Dermis microvascular lymphatic vessel endothelial cell (primary cell): ENCODE measurements at places on chromosomes 7 and 10.

GRCh38 chr7:85328456-85328998, 141.7 kb upstream of the SEMA3D start:
- DNase-seq: no peak

DNA sequence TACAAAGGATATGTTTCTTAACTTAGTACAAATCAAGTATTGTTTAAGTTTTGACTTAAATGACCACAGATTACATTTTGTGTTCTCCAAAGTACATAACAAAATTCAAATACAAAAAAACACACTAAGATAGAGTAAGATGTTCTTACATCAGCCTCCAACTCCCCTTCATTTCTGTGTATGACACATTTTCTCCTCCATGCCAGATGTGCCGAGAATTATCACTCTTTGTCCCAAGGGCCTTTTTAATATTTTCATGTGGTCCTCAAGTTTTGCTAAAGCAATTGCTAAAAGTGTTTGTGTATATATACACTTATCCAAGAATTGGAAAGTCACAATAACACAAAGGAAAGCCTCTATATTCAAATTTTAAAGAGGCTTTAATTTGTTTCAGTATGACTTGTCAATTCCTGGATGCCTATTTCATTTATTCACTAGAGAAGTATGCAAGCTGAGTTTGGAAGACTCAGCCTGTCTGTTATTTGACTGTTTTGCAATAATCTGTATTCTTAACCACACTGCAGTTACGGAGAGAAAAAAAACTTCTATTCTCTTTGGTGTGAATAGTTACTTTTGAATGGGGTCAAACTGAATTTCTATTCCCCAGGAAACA, 586.4 kb upstream of the SEMA3D start:
- no peak for DNase-seq

DNA sequence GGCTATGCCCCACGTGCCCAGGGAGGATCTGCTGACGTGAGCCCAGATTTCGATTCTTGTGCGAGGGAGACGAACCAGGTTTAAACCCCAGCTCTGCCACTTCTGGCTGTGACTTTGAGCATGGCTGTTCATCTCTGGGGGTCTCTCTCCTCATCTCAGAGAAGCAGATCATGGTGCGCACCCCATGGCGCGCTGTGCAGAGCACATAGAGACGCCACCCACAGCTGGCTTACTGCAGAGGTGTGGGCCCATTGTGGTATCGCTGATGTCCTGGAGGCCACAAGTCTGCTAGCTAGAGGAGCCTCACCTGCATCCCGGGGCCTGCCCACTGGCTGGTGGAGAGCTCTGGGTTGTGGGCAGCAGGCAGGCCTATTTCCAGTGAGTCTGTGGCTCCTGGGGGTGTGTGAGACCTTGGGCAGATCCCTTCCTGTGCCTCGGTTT, 140.5 kb downstream of the LHPP start:
- DNase-seq: no peak

GRCh38 chr7:768881-769504, 41.9 kb upstream of the PRKAR1B start:
- no peak for DNase-seq

- DNase-seq: no peak
Observed at GRCh38 chr10:59698326-59698725, 11.3 kb downstream of the SLC16A9 start.

- DNase-seq: no peak
Observed at GRCh38 chr10:670990-671389, 18.5 kb downstream of the DIP2C start.

DNA sequence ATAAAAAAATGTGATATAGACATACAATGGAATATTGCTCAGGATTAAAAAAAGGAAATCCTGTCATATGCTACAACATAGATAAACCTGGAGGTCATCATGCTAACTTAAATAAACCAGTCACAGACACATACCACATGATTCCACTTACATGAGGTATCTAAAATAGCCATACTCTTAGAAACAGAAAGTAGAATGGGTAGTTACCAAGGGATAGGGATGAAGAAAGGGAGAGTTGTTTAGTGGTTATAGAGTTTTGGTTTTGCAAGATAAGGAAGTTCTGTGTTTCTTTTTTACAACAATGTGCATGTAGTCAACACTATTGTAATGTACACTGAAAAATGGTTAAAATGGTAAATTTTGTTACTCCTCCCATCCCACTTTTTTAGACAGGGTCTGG, 30.5 kb downstream of the BICC1 start:
- DNase-seq: no peak

GRCh38 chr10:58473976-58474375, 38.7 kb upstream of the BICC1 start:
- DNase-seq: no peak

DNA sequence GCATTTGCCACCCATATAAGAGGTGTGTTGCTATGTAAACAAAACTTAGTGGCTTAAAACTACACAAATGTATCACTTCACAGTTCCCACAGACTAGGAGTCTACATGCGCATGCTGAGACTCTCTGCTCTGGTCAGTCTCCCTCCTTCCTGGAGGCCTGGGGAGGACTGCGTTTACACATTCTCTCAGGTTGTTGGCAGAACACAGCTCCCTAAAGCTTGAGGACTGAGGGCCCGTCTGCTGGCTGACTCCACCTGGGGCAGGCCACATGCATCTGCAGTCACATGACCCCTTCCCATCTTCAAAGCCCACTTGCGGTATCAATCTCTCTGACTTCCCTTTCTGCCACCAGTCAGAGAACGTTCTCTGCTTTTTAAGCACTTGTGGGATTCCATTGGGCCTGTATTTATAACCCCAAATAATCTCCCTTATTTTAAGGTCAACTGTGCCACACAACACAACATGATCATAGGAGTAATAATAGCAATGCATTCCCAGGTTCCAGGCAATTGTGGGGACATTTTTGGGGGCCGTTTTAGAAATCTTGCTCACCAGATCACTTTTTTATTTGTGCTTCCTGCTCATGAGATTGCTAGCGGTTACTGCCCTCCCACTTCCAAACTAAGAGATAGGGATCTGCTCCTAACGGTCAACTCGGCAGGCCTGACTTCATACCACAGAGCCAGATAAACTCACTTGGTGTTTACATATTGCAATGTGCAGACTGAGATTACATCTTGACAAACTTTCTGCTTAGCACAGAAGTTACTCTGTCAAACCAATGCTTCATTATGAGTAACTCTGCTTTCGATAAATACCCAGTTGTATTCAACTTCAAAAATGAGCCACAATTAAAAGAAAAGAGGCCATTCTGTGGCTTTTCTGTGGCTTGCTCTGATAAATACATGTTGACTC, 96.3 kb downstream of the ALOX5 start:
- no peak for DNase-seq

GRCh38 chr7:157397731-157398691, 61.2 kb downstream of the DNAJB6 start:
- DNase-seq: peak; percentile 28

DNA sequence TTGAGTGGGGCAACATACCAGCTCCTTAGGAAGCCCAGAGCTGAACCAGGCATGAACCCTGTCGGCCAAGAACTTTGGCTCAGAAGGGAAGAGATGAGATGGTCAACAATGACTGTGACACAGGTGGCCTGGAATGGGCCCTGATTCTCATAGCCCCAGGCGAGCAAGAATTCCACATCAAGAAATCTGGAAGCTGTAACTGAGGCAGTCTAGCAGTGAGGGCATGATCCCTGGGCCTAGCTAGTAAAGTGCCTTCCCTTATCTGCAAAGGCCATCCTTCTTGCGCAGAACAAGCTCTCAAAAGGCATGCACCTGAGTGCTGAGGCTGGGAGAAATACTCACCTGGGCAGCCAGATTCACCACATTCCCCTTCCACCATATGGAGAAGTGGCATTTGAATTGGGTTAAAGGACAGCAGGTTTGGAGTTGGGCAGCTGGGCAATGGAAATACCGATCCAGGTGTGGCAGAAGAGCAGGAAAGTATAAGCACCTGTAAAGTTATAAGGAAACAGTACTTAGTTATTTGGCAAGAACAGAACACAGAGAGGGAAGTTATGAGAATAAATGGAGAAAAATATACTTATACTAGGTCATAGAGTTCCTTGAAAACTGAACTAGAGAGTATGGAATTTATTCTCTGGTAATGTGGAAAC, 78.6 kb upstream of the CAPZA2 start:
- DNase-seq: no peak

DNA sequence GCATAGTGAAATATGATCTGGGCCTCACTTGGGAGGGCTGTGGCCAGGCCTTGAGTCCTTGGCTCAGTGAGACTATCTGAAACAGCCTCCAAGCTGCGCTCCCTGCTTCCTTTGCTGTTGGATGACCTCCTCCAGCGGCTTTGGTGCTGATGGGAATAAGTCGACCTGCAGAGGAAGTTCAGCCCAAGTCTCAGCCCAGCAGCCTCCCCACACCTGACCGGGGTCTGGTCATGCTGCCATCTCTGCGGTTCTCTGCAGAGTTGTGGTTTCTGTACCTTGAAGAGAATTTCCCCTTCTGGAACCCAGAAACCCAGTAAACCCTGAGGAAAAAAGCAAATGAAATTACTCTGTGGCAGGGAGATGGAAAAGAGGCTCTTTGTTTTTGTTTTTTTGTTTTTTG, 4.6 kb upstream of the RBAK start:
- no peak for DNase-seq

DNA sequence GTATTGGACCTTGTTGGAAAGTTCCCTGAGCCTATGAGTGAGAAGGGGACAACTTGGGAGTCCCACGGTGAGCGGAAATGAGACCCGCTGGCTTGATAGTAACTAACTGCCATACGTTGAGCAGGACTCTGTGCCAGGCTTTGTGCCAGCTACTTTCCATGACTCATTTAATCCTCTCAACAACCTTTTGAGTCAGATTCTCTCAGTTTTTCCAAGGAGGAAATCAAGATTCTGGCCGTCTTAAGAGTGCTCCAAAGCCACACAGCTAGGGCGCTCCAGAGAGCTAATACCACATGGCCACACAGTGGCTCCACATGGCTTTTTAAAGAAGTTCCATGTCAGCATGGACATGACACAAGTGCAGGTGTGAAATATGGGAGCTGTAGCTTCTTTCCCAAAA, 55.7 kb downstream of the NOD1 start:
- DNase-seq: no peak

DNA sequence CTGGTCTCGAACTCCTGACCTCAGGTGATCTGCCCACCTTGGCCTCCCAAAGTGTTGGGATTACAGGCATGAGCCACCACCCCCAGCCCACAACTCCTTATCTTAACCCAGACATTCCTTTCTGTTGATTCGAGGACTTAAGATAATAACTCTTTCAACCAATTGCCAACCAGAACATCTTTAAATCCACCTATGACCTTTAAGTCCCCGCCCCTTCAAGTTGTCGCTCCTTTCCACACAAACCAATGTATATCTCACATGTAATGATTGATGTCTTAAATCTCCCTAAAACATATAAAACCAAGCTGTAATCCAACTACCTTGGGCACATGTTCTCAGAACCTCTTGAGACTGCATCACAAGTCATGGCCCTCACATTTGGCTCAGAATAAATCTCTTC, 7.8 kb upstream of the ANKRD2 start:
- no peak for DNase-seq

DNA sequence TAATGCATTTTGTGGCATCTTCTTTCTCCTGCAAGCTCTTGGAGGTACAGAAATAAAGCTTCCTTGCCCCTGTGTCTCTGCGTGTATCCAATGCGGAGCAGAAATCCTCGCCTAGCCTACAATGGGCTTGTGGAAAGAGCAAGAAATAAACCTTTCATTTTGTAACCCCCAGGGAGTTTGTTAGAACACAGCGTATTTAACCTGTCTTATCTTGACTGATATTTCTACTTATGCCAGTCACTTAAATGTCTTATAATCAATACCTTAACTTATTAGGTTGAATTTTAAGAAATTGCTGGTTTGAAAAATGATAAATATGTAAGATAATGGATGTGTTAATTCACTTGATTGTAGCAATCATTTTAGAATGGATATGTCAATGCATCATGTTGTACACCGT, 629.8 kb upstream of the IGFBP3 start:
- no peak for DNase-seq

DNA sequence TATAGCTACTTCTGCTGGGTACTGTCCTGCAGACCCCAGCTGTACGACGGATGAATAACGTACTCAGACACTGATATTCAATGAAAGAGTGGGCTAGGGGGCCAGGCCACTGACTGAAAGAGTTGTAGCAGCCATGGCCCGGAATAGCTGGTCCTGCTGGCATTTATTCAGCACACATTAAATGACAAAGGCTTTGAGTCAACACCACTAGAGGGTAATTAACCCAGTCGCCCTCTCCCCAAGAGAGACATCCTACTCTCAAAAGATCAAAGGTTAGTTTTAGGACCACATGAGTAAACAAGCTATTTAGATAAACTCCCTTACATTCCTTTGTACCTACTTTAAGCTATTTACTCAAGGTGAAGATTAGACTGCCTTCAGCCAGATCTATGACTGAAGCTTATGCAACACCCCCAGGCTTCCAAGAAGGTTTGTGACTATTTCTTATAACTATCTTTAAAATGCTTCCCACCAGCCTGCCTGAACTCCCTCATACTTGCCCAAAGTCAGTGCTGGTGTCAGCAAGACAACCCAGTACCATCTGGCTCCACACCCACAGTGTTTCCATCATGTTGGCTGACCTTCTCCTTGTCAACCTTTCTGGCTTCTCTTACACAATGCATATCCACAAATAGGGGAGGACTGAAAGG, 629.1 kb downstream of the SORCS1 start:
- no peak for DNase-seq

- DNase-seq: no peak
Observed at GRCh38 chr7:142174441-142174840, 62.9 kb downstream of the MGAM2 start.

DNA sequence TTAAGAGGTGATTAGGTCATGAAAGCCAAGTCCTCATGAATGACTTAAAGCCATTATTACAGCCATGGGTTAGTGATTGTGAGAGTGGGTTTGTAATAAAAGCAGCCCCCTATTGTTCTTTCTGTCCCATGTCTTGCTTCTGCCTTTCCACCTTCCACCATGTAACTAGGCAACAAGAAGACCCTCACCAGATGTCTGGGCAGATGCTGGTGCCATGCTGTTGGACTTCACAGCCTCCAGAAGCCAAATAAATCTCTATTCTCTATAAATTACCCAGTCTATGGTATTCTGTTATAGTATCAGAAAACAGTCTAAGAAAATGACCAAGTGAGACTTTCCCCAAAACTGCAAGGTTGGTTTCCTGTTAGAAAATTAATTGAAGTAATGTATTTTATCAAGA, 460.3 kb upstream of the ADARB2 start:
- no peak for DNase-seq

GRCh38 chr10:23191764-23192711, at the start of gene PTF1A:
Gene PTF1A (plus strand): TSS chr10:23192312. CDS start chr10:23192531, 219 bp downstream.
- DNase-seq: no peak

- no peak for DNase-seq
Observed at GRCh38 chr10:299969-300368, 164.7 kb downstream of the ZMYND11 start.

GRCh38 chr10:1645896-1646295, 91.4 kb downstream of the ADARB2 start:
- no peak for DNase-seq

GRCh38 chr10:130479146-130479545, 343.0 kb downstream of the GLRX3 start:
- DNase-seq: no peak
